ENCODE measurements at places on chromosomes 1 and 21. TPM values are rescaled to one million over a fixed set of nuclear protein-coding genes. Genes with fewer than 3 reads are reported as not detected.

The SLC22A15 gene
- 0.28 TPM for total RNA-seq

The KRTAP11-1 gene
- total RNA-seq, result not detected

The DMRTA2 gene
- 3.1 TPM for total RNA-seq

The DONSON gene
- 36.2 TPM for total RNA-seq

- H3K27ac ChIP-seq, result peak overlapping the region; percentile 36
- no peaks in the 10 kb centered on the region for H3K27me3 ChIP-seq
- DNase-seq, result peak; percentile 65
- peaks cover 52% of the 10 kb centered on the region for H3K4me1 ChIP-seq
- H3K4me3 ChIP-seq, result no peak overlapping the region
Observed at GRCh38 chr1:206955476-206956451, 9.5 kb upstream of the PIGR start.

- H3K27me3 ChIP-seq, result no peaks in the 10 kb centered on the region
- H3K4me1 ChIP-seq, result no peaks in the 10 kb centered on the region
- DNase-seq, result no peak
- H3K36me3 ChIP-seq, result peaks cover 1% of the 10 kb centered on the region
- no peak overlapping the region for H3K4me3 ChIP-seq
Observed at GRCh38 chr1:176098560-176098959, 108.5 kb downstream of the COP1 start.

DNA sequence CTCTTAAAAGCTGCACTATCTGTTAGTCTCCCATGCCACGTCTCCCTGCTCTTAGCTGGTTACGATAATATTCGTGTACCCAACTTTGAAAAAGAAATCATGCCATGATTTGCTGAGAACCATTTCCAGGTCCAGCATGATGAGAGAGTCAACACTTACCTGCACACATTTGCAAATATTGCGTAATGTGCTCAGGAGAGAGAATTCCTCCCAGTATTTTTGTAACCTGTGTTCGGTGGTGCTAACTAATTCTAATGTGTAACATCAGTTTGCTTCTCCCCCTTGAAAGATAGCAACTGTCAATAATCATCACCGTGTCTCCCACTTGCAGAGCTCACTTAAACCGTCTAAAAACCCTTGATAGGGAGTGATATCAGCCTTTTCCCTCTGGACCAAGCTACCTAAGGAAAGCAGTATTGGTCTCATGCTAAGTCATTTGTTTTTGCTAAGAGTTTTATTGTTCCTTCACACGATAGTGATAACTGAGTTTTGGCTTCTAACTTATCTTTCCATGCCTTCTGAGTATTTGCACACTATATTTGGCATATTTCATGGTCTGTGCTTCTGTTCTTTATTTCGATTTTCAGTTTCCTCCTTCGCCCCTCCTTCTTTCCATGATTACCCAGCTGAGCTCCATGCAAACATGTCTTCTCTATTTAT lies 61.1 kb upstream of the IRF2BP2 start:
- no peak overlapping the region for H3K4me3 ChIP-seq
- H3K27ac ChIP-seq, result peak overlapping the region; percentile 74
- no peaks in the 10 kb centered on the region for H3K36me3 ChIP-seq
- H3K4me1 ChIP-seq, result peaks cover 27% of the 10 kb centered on the region
- peak; percentile 39 for DNase-seq

- H3K27me3 ChIP-seq, result no peaks in the 10 kb centered on the region
- H3K36me3 ChIP-seq, result no peaks in the 10 kb centered on the region
- no peak overlapping the region for H3K4me3 ChIP-seq
Observed at GRCh38 chr1:36139521-36139920, 9.8 kb downstream of the TRAPPC3 start.

GRCh38 chr1:74811436-74812179 lies 78.7 kb downstream of the TYW3 start:
- no peak overlapping the region for H3K27ac ChIP-seq
- H3K4me3 ChIP-seq, result no peak overlapping the region
- no peaks in the 10 kb centered on the region for H3K27me3 ChIP-seq
- no peak for DNase-seq

- H3K36me3 ChIP-seq, result no peaks in the 10 kb centered on the region
- peaks cover 7% of the 10 kb centered on the region for H3K4me1 ChIP-seq
- no peak for DNase-seq
- no peak overlapping the region for H3K27ac ChIP-seq
- H3K27me3 ChIP-seq, result no peaks in the 10 kb centered on the region
Observed at GRCh38 chr1:206435445-206435844, 34.8 kb upstream of the IKBKE start.

DNA sequence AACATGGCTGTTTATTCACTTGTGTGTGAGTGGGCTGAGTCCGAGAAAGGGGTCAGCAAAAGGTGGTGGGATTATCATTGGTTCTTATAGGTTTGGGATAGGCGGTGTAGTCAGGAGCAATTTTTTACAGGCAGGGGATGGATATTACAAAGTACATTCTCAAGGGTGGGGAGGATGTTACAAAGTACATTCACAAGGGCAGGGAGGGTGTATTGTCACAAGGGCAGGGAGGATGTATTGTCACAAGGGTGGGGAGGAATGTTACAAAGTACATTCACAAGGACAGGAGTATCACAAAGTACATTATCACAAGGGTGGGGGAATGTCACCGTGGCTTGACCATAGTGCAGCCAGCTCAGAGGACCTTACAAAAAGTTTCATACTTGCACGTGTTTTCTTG lies 31.1 kb upstream of the ITLN2 start:
- no peak for DNase-seq
- no peak overlapping the region for H3K4me3 ChIP-seq
- 0 out of 2 replicates have a peak, but pooled peaks cover 5% of the 10 kb centered on the region for H3K4me1 ChIP-seq
- H3K36me3 ChIP-seq, result no peaks in the 10 kb centered on the region

- no peaks in the 10 kb centered on the region for H3K36me3 ChIP-seq
- H3K27me3 ChIP-seq, result no peaks in the 10 kb centered on the region
- H3K4me1 ChIP-seq, result no peaks in the 10 kb centered on the region
- H3K4me3 ChIP-seq, result no peak overlapping the region
- no peak overlapping the region for H3K27ac ChIP-seq
Observed at GRCh38 chr1:117036018-117036461, 24.1 kb upstream of the TTF2 start.

DNA sequence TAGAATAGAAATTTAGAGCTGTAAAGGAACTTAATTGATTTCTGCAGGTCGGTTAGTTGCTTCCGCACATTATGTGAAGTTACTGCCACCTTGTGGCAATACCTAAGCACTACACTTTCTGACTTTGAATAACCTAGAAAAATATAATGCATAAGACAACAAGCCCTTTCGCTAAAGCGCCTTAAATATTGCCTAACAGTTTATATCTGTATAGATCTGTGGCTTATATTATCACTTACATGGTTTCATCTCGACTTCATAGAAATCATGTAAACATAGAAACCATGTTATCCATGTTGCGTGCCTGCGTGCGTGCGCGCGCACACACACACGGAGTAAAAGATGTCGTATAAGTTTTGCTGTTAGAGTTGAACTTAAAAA lies 10.9 kb upstream of the IFI16 start:
- H3K27me3 ChIP-seq, result no peaks in the 10 kb centered on the region
- H3K4me1 ChIP-seq, result no peaks in the 10 kb centered on the region
- no peak for DNase-seq
- no peak overlapping the region for H3K4me3 ChIP-seq
- no peaks in the 10 kb centered on the region for H3K36me3 ChIP-seq

GRCh38 chr1:181798191-181798926 lies 263.2 kb downstream of the ZNF648 start:
- no peak overlapping the region for H3K4me3 ChIP-seq
- no peak for DNase-seq
- peaks cover 2% of the 10 kb centered on the region for H3K27me3 ChIP-seq

- no peaks in the 10 kb centered on the region for H3K36me3 ChIP-seq
- DNase-seq, result no peak
- no peaks in the 10 kb centered on the region for H3K27me3 ChIP-seq
- no peak overlapping the region for H3K4me3 ChIP-seq
- no peak overlapping the region for H3K27ac ChIP-seq
Observed at GRCh38 chr1:99676876-99677275, 31.0 kb downstream of the PALMD start.

- H3K4me1 ChIP-seq, result peaks cover 40% of the 10 kb centered on the region
- peak overlapping the region; percentile 98 for H3K27ac ChIP-seq
- H3K27me3 ChIP-seq, result no peaks in the 10 kb centered on the region
- H3K36me3 ChIP-seq, result no peaks in the 10 kb centered on the region
Observed at GRCh38 chr1:159925719-159926078, 392 bp upstream of the TAGLN2 start.

DNA sequence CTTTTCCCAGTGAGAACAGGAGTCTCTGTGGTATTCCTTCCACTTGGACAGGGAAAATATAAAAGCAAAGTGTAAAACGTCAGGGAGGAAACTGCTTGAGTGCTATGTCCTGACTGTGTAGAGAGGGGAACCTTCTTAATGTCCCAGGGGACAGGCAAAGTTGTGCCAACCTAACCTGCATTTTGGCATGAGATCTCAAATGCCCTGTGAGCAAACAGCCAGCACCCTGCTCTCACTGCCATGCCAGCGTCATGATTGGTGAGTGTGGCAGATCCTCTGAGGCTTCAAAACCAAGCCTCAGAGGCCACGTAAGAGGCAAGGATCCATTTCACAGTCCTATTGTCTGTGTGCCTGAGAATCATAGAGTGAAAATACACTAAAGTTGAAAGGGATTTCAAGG lies 49.7 kb upstream of the RAP1A start:
- no peak overlapping the region for H3K4me3 ChIP-seq
- no peak for DNase-seq
- no peak overlapping the region for H3K27ac ChIP-seq
- no peaks in the 10 kb centered on the region for H3K36me3 ChIP-seq

DNA sequence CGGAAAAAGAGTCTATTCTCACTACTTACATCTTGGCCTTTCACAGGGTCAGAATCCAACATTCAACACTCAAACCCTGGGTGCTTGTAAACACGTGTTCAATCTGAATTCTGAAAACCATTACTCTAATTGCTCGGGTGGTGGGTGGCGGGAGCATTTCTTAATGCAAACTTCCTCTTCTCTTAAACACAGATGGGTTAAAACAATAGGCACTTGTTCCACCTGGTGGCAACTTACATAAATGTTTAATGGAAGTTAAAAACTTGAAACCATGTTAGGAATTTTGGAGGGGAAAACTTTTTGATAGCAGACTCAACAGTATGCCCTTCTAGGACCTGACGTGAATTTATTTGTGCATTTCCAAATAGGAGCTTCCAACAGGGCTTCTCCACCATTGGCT lies 23.4 kb upstream of the TDRD10 start:
- H3K36me3 ChIP-seq, result no peaks in the 10 kb centered on the region
- H3K4me3 ChIP-seq, result no peak overlapping the region
- H3K4me1 ChIP-seq, result no peaks in the 10 kb centered on the region
- H3K27me3 ChIP-seq, result no peaks in the 10 kb centered on the region
- no peak for DNase-seq
- no peak overlapping the region for H3K27ac ChIP-seq

All from Caco-2 (cell line).